ENCODE measurements at places on chromosomes 4 and X.
A peak's percentile ranks its signal among the peaks of the same experiment; 100 is the strongest.

DNA sequence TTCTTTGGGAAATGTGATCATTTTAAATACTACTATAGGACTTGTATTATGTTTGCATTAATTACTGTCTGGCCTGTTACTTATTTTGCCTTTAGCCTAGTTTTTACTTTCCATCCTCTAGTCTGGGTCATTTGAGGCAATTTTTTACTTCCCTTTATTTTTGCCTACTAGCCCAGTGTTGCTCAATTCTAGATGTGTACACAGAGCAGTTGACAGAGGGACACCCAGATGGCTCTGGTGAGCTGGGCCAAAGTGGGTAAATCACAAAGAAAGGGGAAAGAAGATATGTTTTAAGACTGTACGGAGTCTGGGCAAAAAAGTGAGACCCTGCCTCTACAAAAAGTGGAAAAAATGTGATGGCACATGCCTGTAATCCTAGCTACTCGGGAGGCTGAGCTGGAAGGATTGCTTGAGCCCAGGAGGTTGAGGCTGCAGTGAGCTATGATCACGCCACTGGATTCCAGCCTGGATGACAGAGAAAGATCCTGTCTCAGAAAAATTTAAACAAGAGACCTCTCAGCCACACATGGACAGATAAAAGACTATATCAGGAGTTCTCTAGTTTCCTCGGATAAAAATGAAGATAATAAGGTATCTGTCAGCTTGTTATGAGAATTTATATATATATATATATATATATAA lies 35.7 kb downstream of the APOO start:
- DNase-seq: no peak

DNA sequence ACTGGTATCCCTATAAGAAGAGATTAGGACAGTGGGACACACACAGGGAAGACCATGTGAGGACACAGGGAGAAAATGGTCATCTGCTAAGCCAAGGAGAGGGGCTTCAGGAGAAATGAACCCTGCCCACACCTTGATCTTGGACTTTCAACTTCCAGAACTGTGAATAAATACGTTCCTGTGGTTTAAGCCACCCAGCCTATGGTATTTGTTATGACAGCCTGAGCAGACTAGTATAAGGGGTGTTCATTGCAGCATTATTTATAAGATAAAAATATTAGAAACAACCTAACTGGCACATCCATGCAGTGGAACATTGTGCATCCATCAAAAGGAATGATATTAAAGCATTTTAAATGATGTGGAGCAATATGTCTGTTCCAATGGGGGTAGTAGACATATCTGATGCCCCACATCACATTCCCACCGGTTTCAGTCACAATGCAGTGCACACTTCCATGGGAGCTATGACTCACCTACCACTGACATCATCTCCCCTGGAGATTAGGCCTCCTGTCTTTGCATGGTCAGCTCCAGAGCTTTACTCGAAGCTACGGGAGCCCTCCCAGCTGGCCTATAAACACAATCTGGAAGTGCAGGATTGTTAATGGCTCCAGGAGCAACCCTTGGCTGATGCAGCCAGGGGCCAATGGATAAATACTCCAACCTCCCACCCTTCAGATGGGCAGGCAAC lies 38.9 kb upstream of the MAMLD1 start:
- DNase-seq: no peak

- DNase-seq: no peak
Measured at GRCh38 chrX:129749069-129749468, 10.3 kb downstream of the XPNPEP2 start.

- DNase-seq: no peak
Measured at GRCh38 chr4:70614184-70614555, 14.4 kb upstream of the ENAM start.

DNA sequence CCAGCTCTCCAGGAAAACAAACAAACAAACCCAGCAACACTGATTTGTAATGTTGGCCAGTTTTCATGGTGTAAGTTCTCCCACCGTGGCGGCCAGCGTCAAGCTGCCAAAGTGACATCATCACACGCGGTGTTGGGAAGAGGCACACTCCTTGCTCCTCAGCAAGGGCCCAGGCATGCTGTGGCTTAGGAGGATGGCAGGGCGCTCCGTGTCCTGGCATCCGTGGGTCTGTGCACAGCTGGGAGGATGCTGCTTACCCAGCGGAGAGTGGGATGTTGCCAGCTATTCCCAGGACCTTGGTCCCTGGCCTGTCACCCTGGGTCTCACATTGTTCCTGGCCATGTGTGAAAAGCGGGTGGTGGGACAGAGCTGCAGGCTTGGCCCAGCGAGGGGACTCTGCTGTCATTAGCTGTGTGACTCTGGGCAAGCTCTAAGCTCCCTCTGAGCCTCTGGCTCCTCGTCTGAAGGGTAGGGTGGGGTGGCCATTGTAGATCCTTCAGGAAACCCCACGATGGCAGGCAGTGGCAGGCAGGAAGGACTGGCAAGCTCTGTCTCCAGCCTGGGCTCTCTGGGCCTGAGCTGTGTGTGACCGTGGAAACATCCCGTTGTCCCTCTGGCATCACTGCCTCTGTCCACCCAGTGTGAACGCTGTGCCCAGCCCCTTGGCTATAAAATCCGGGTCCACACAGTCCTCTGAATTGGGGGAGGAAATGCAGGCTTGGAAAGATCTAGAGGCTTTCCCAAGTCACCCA lies 10.8 kb downstream of the PSAPL1 start:
- no peak for DNase-seq

DNA sequence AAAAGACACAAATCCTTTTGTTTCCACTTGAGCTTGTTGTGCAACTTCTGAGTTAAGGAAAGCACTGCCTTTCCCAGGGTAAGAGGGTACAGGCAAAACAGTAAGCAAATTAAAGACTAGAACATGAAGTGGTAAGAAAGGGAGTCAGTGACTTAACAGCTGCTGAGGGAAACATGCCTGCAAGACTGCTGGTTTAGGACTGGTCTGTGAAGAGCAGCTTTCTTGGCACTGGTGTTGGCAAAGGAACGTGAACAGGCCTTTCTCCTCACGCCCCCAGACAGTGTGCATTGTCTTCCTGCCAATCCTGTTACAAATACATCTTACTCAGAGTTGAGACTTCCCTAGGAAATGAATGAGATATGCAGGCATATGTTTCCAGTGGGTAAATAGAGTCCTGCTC lies 2.6 kb downstream of the LHFPL1 start:
- DNase-seq: peak; percentile 13

DNA sequence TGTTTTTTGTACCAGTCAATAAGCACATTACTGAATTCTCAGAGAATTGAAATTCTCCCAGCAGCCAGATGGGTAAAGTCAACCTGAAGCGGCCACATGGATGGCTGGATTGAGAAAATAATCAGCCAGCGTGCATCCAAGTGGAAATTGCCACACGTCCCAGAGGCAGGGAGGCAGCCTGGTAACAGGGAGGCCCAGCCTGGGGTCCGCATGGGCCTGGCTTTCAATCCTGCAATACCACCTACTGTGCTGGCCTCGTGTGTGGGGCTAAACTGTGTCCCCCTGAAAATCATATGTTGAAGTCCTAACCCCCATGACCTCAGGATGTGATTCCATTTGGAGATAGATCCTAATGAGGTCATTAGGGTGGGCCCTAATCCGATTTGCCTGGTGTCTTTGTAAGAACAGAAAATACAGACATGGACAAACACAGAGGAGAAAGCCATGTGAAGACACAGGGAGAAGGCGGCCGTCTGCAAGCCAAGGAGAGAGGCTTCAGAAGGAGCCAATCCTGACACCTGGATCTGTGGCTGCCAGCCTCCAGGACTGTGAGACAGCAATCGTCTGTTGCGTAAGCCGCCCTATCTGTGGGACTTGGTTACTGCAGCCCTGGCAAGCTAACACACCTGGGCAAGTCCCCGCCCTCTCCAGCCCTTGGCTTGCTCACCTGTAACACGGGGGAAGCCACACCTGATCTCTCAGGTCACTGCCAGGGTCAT lies 90.3 kb downstream of the JAKMIP1 start:
- DNase-seq: no peak

DNA sequence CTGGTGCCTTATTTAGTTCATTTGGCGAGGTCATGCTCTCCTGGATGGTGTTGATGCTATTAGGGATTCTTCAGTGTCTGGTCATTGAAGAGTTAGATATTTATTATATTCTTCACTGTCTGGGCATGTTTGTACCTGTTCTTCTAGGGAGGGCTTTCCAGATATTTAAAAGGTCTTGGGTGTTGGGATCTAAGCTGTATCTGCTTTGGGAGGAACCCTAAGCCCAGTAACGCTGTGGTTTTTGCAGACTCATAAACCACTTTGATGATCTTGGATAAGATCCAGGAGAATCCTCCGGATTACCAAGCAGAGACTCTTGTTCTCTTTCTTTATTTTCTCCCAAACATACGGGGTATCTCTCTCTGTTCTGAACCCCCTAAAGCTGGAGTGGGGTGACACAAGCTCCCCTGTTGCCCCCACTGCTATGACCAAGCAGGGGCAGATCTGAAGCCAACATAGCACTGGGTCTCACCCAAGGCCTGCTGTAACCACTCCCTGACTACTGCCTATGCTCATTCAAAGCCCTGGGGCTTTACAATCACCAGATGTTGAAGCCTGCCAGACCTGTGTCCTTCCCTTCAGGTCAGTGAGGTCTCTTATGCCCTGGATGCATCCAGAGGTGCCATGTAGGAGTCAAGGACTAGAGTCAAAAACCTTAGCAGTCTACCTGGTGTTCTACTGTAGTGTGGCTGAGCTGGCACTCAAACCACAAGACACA lies 187.6 kb downstream of the GUCY2F start:
- DNase-seq: no peak

DNA sequence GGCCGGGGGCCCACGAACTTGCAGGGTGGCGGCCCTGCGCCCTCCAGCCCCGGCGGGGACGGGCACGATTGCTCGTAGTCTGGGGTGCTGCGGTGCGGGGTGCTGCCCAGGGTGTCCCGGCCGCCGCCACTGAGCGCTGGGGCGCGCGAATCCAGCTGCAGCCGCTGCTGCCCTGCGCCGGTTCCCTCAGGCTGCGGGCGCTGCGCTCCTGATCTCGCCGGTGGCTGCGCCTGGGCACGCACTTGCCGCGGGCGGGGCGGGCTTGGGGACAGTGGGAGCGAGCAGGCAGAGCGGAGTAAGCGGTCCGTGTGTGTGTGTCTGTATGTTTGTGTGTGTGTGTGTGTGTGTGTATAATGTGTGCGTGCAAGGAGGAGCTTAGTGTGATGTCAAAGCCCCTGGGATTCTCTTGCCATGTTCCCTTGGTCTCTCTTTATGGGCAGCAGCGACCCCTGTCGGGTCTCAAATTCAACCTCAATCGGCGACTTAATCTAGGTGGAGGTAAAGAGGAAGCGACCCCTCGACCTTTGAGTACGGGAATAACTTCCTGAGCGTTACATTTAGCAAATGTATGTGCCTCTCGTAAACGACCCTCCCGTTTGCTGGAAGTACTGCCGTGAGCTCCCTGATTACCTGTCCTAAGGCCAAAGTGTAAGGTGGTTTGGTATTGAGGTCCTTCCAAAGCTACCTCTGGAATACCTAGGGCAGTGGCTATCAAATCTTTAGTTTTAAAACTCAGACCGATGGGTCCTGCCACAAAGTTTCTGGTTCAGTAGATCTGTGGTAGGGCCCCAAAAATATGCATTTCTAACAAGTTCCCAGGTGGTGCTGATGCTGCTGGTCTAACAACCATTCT lies at the start of gene RNF150:
RNF150 (minus strand) TSS at position 324 of the 853 bp plus-strand sequence.
- peak; percentile 63 for DNase-seq

- no peak for DNase-seq
Measured at GRCh38 chr4:91448668-91449330, 855.0 kb upstream of the GRID2 start.

GRCh38 chr4:84221704-84222103 lies 277.4 kb downstream of the NKX6-1 start:
- no peak for DNase-seq

- no peak for DNase-seq
Measured at GRCh38 chr4:186717556-186717955, 6.1 kb downstream of the FAT1 start.

- DNase-seq: no peak
Measured at GRCh38 chr4:113575401-113575800, 186.1 kb downstream of the CAMK2D start.

- DNase-seq: peak; percentile 73
Measured at GRCh38 chr4:11469650-11470437, 41.1 kb upstream of the HS3ST1 start.

GRCh38 chrX:35711281-35711680 lies 86.9 kb upstream of the MAGEB16 start:
- DNase-seq: no peak

- DNase-seq: no peak
Measured at GRCh38 chr4:4861390-4862018, 2.0 kb downstream of the MSX1 start.

DNA sequence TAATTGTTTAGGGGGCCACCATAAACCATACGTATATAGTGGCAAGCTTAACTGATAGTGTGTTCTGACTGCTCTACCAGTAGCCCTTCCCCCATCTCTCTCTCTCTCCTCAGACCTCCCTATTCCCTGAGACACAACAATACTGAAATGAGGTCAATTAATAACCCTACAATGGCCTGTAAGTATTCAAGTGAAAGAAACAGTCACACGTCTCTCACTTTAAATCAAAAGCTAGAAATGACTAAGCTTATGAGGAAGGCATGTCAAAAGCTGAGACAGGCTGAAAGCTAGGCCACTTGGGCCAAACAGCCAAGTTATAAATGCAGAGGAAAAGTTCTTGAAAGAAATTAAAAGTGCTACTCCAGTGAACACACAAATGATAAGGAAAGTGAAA lies 78.0 kb downstream of the PRDM5 start:
- DNase-seq: no peak

DNA sequence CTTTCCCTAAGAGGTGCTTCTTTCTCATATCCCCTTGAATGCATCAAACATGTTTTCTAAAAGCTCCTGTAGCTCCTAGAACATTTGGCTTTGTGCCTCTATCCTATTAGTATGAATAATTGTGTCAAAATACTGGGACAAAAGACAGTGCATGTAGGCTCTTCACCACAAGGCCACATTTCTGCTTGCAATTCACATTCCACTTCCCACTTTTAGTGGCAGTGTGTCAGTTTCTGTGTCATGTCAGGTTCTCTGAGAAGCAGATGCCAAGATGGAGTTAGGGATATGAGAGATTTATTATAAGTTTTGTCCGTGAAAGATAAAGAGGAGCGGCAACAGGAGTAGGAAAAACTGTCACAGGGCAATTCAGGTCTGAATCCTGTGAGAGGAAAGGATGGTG lies 61.3 kb upstream of the GPRIN3 start:
- DNase-seq: no peak

All from posterior cingulate gyrus (tissue), 11 donors.